ENCODE measurements at places on chromosomes 4 and X.

GRCh38 chrX:153643431-153644351 is 3.3 kb upstream of the DUSP9 start:
- no peak for DNase-seq

- DNase-seq = no peak
These were observed 551.6 kb upstream of the PRKX start for GRCh38 chrX:4265036-4265435.

GRCh38 chrX:32532262-32532661 is 679.1 kb downstream of the DMD start:
- DNase-seq = no peak

DNA sequence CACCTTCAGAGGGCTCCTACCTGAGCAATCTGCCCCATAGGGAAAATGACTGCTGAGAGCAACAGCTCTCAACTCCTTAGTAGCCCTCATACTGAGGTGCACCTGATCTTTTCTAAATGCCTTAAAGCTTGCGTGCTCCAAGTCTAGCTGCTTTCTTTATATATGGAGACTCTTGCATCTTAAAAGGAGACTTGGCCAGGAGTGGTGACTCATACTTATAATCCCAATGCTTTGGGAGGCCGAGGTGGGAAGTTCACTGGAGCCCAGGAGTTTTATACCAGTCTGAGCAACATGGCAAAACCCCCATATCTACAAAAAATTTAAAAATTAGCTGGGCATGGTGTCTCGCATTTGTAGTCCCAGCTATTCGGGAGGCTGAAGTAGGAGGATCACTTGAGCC is 78.1 kb upstream of the TRIM2 start:
- DNase-seq = no peak

GRCh38 chr4:141240671-141241070 is 20.0 kb downstream of the ZNF330 start:
- no peak for DNase-seq

GRCh38 chrX:87409113-87409841 is 108.3 kb upstream of the KLHL4 start:
- DNase-seq = no peak

DNA sequence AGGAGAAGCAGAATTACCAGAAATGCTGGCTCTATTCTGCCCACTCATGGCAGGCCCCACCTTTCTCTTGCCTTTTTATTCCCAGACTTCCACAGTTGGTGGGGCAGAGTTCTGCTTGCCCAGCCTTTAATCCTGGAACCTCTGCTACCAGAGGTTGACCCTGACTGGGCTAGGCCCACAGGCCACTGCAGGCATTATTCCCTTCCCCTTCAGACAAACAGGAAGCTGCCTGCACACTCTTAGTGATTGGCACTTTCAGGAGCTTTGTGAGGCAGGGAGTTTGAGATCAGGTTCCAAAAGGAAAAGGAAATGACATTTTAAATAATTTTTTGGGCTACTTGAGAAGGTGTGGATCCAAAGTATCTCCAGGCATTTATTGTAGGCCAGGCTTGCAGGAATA is 18.8 kb downstream of the MSN start:
- no peak for DNase-seq

DNA sequence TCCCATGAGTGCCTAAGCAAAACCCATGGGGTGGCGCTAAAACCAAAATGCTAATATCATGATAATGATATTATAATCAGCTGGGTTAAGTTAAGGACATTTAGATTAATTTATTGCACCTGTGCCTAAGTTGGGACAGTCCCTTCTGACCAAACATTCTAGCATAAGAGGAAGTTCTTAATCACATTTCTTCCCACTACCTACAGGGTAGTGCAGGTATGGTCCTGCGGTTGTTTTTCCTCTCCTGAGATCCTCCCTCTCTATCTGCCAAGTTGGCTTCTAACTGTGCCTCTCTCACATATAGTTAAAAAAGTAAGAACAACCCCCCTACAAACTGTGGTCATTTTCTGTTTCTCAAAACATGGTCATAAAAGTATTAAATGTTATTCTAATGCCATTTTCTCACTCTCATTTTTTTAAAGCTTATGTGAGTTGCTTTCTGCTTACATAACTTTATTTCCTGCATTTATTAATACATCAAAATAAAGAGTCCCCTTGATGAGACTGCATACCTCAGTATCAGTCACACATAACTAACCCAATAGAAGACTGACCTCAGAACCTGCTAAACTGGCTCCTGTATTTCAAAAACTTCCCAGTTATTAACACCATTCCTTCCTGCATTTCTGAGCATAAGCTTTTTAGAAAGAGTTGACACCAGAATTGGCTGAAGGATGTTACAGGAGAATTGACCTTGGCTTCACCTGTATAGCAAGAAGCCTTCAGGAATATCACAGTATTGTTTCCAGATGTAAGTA is 1332.5 kb downstream of the FSTL5 start:
- no peak for DNase-seq

DNA sequence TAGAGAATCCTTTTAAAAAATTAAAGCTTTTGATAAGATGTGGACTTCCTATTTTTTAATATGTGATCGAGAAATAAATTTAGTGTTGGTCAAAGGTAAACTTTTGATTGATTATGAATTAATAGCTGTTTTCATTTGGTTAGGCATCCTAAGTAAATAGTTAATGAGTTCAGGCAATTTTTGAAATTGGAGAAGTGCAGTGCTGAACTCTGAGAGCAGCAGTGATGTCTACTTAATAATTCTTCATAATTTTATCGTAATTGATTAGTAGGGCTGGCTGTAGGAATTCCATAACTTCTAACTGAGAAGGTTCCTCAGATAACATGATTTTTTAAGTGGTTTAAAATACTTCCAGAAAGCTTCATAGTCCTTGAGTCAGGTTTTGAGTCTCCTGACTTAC is 1.5 kb downstream of the MND1 start:
- DNase-seq = no peak

DNA sequence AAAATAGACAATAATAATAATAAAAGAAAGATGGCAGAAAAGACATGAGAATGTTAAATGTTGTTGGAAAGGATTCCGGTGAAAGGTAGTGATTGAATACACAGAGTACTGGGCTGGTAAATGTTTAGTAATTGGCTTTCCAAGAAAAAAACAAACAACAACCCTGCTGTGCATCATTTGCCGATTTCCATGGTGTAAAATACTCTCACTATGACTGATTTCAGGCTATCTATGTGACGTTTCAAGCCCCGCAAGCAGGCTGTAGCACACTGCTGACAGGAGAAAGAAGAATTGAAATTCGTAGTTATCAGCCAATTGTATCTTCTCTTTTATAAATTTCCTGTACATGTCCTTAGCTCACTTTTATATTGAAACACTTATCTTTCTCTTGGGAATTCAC is 13.6 kb upstream of the SEPTIN6 start:
- no peak for DNase-seq

DNA sequence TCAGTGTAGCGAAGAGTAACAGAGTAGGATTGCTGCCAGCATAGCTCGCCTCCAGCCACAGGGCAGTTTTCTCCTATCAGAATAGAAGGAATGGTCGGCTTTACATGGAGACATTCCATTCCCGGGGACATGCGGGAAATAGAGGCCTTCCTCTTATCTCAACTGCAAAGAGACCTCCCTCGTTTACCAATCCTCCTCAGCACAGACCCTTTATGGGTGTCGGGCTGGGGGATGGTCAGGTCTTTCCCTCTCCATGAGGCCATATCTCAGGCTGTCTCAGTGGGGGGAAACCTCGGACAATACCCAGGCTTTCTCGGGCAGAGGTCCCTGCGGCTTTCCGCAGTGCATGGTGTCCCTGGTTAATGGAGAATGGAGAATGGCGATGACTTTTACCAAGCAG is 285.0 kb downstream of the ASMT start:
- DNase-seq = no peak

GRCh38 chrX:112851806-112852205 is 11.2 kb upstream of the AMOT start:
- no peak for DNase-seq

DNA sequence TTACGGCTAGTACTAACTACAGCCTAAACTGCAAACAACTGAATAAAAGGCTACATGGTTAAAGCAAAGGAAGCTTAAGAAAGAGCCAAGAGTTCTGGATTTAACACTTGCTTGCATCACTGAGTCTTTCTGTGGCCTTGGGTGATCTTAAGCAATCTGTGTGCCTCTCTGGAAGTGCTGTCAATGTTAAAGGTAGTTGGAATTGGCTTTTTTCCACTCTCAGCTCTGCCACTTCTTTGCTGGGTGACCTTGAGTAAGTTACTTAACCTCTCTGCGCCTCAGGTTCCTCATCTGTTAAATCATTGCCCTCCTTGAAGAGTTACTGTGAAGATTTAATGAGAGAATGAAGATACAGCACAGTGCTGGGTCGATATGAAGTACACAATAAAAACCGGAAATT is 15.7 kb downstream of the SLC2A9 start:
- no peak for DNase-seq

- DNase-seq = peak; percentile 4
These were observed 577 bp upstream of the GLRA2 start for GRCh38 chrX:14528629-14529289.

GRCh38 chrX:29470030-29470429 is 745.3 kb upstream of the MAGEB2 start:
- DNase-seq = no peak

- no peak for DNase-seq
These were observed 383 bp upstream of the TBC1D19 start for GRCh38 chr4:26583538-26583864.

- DNase-seq = no peak
These were observed 54.6 kb upstream of the RAPGEF2 start for GRCh38 chr4:159048166-159048886.

GRCh38 chr4:174640146-174640545 is 117.9 kb upstream of the HPGD start:
- DNase-seq = no peak

- no peak for DNase-seq
These were observed 10.3 kb downstream of the SPATA4 start for GRCh38 chr4:176185051-176185450.

DNA sequence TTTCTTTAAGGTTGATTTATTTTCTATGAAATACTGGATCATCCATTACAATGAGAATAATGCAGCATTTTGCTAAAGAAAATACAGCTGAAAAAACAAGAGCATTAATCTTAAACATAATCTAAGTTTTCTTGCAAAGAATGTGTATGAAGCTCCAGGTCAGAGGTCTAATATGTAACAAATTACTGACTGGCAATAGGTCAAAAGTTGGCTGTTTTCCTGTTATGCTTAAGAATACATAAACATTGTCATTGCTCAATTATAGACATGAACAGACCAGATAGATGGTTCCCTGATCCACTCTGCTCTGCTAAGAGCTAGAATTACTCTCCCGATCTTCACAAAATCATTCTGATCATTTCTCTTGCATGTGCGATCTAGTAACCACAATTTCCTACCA is 718.6 kb downstream of the PDHA2 start:
- no peak for DNase-seq

- DNase-seq = no peak
These were observed 134.2 kb downstream of the EIF4E start for GRCh38 chr4:98794565-98795205.

DNA sequence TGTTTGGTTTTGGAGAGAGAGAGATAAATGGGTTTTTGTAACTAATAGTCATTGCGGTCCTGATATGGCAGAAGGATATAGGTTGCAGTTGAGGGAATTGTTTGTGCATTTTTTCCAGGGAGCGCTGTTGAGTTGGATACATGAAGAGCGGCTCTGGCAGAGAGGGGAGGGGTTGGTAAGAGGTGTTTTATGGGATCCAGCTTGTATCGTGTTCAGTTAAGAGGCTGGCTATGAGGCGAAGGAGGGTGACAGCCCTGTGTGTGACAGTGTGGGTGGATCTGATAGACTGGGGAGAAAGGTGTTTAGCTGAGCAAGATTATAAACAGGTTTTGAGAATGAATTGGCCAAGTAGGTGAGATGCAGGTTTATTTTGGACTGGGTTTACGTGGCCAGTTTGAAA is 1.5 kb downstream of the SPANXN4 start:
- DNase-seq = no peak

DNA sequence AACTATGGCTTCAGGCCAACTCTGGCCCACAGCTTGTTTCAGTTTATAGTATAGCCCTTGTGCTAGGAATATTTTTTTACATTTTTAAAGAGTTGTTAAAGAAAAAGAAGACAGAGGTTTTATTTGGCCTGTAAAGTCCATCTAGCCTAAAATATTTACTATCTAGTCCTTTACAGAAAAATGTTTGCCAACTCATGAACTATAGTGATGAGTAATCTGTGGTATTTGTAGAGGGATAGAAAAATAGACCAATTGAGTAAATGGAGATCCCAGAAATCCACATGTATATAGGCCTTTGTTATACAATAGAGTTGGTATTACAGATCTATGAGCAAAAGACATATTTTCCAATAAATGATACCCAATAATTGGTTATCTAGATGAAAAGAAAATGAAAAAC is 288.7 kb downstream of the PRDM5 start:
- no peak for DNase-seq

Measured in CD4-positive, CD25-positive, alpha-beta regulatory T cell (primary cell).